ENCODE measurements at places on chromosomes 3 and 15. TPM values are rescaled to one million over a fixed set of nuclear protein-coding genes. Genes with fewer than 3 reads are reported as not detected.
A peak's percentile ranks its signal among the peaks of the same experiment; 100 is the strongest.

GRCh38 chr3:43087249-43087776, 18.6 kb downstream of the POMGNT2 start:
- H3K4me3 ChIP-seq: no peak overlapping the region
- peaks cover 4% of the 10 kb centered on the region for H3K4me1 ChIP-seq
- H3K27ac ChIP-seq: no peak overlapping the region
- H3K27me3 ChIP-seq: no peaks in the 10 kb centered on the region
- DNase-seq: no peak

OXNAD1 gene
- total RNA-seq: 12.8 TPM

MYD88 gene
- total RNA-seq: 70.2 TPM

CYP1A1 gene
- 2.4 TPM for total RNA-seq

DNA sequence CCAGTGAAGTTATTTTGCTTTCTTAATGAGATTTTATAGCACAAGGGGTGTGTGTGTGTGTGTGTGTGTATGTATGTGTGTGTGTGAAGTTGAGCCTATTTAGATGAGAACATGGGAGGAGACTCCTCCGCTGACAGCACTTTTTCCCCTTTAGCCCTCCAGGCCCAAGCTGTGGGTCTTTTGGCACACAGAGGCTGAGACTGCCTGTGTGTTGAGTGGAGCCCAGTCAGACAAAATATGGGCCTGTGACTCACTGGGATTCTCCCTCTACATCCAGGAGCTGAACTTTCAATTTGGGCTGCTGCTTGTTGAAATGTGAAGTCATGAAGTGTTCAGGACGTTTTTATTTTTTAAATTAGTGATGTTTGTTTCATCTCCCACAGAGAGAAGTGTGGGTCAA, 108.0 kb downstream of the MFSD1 start:
- no peak for DNase-seq
- no peaks in the 10 kb centered on the region for H3K27me3 ChIP-seq
- no peaks in the 10 kb centered on the region for H3K4me1 ChIP-seq
- no peak overlapping the region for H3K4me3 ChIP-seq

DNA sequence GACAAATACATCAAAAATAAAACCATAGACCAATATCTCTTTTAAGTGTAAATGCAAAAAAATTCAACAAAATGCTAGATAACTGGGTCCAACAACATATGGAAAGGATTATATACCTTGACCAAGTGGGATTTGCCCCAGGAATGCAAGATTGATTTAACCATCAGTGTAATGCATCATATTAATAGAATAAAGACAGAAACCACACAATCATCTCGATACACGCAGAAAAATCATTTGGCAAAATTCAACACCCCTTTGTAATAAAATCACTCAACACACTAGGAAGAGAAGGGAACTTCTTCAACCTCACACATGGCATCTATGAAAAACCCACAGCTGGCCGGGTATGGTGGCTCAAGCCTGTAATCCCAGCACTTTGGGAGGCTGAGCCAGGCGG, 19.5 kb downstream of the GREM1 start:
- H3K27me3 ChIP-seq: no peaks in the 10 kb centered on the region
- H3K4me1 ChIP-seq: no peaks in the 10 kb centered on the region
- DNase-seq: no peak
- H3K27ac ChIP-seq: no peak overlapping the region
- no peaks in the 10 kb centered on the region for H3K36me3 ChIP-seq

GRCh38 chr15:78394981-78395616, 42.9 kb upstream of the IREB2 start:
- no peak overlapping the region for H3K4me3 ChIP-seq
- no peaks in the 10 kb centered on the region for H3K27me3 ChIP-seq
- H3K36me3 ChIP-seq: no peaks in the 10 kb centered on the region

- H3K4me1 ChIP-seq: no peaks in the 10 kb centered on the region
- H3K4me3 ChIP-seq: no peak overlapping the region
- H3K27me3 ChIP-seq: no peaks in the 10 kb centered on the region
- no peak overlapping the region for H3K27ac ChIP-seq
- peak; percentile 67 for DNase-seq
These were observed 65.7 kb upstream of the ALDH1L1 start for GRCh38 chr3:126245811-126246727.

- H3K36me3 ChIP-seq: no peaks in the 10 kb centered on the region
- H3K4me3 ChIP-seq: no peak overlapping the region
- H3K27ac ChIP-seq: no peak overlapping the region
- H3K27me3 ChIP-seq: no peaks in the 10 kb centered on the region
- H3K4me1 ChIP-seq: peaks cover 19% of the 10 kb centered on the region
These were observed 190.7 kb upstream of the CTDSPL start for GRCh38 chr3:37670961-37671483.

DNA sequence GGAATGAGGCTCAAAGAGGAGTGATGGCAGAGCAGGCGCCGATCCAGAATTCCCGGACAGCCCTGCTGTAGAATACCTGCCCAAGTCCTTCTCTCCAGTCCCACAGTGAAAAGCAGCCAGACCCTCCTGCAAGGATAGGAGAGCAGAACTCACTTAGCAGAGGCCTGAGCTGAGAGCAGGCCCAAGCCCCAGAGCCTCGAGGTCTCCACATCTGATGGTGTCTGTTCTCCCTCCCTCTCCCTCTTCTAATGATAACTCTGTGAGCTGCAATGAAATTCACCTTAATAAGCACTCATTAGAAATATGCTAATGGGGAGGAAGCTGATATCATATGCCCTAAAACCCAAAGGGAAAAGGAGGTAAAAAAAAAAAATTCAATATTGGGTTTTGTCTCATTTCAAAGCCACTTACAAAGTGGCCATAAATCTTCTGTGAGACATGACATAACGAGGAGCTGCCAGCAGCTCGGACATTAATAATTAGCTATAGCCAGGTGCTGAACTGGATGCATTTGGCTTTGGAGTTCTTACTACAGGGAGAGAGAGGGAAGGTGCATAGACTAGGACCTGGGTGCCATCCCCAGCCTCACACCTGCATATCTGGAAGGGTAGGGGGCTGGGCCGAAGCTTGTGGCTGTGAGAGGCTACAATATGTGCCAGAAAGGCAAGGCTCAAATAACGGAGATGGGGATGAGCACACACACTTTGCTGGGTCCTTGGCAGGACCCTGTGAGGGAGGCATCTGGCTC, 108.4 kb downstream of the MEGF11 start:
- no peaks in the 10 kb centered on the region for H3K27me3 ChIP-seq
- no peaks in the 10 kb centered on the region for H3K4me1 ChIP-seq
- H3K4me3 ChIP-seq: no peak overlapping the region
- no peak overlapping the region for H3K27ac ChIP-seq
- DNase-seq: no peak
- H3K36me3 ChIP-seq: no peaks in the 10 kb centered on the region

GLCE gene
- total RNA-seq: 23.8 TPM

DNA sequence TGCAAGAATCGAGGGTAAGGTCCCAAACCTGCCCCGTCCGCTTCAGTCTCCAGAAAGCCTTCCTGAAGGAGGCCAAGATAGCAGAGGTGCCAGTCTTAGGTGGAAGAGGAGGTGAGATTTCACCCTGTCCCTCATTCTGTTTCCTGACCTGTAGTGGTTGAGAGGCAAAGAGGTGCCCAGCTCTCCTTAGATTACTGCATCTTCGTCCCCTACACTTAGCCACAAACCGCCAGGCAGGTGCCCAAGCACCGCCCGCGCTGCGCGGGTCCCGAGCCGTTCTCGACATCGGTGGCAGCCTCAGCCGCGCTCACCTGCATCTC, 23.8 kb upstream of the POLG start:
- H3K27me3 ChIP-seq: peaks cover 88% of the 10 kb centered on the region
- no peak for DNase-seq
- no peak overlapping the region for H3K27ac ChIP-seq
- H3K36me3 ChIP-seq: no peaks in the 10 kb centered on the region
- peak overlapping the region; percentile 45 for H3K4me3 ChIP-seq

GRCh38 chr3:89042236-89042835, 65.1 kb upstream of the EPHA3 start:
- H3K4me1 ChIP-seq: no peaks in the 10 kb centered on the region
- H3K4me3 ChIP-seq: no peak overlapping the region
- DNase-seq: no peak
- H3K36me3 ChIP-seq: no peaks in the 10 kb centered on the region

LARP6 gene
- total RNA-seq: 6.2 TPM

ARID3B gene
- 10.7 TPM for total RNA-seq

- H3K4me3 ChIP-seq: no peak overlapping the region
- no peaks in the 10 kb centered on the region for H3K27me3 ChIP-seq
- no peaks in the 10 kb centered on the region for H3K36me3 ChIP-seq
- peaks cover 57% of the 10 kb centered on the region for H3K4me1 ChIP-seq
- H3K27ac ChIP-seq: peak overlapping the region; percentile 68
These were observed 93.4 kb upstream of the CTDSPL start for GRCh38 chr3:37768107-37768809.

PLOD2 gene
- 23.7 TPM for total RNA-seq

DNA sequence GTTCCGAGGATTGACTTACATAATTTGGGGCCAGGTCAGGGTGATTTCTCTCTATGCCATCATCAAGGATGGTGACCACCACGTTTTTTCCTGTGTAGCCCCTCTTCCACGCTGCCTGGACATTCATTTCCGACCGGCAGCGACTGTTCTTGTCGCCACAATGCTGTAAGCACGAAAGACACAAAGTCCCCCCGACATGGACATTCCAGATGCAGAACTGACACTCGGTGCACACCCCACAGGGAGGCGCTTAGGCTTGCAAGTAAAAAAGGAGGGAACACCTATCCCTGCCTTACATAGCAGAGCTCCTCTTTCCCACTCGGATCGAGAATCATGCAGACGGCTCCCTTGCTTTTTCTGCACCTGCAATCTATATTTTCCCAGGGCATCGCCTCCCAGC, 58.2 kb downstream of the PCSK6 start:
- no peaks in the 10 kb centered on the region for H3K4me1 ChIP-seq
- no peak overlapping the region for H3K27ac ChIP-seq
- H3K4me3 ChIP-seq: no peak overlapping the region
- DNase-seq: no peak
- H3K36me3 ChIP-seq: no peaks in the 10 kb centered on the region

DNA sequence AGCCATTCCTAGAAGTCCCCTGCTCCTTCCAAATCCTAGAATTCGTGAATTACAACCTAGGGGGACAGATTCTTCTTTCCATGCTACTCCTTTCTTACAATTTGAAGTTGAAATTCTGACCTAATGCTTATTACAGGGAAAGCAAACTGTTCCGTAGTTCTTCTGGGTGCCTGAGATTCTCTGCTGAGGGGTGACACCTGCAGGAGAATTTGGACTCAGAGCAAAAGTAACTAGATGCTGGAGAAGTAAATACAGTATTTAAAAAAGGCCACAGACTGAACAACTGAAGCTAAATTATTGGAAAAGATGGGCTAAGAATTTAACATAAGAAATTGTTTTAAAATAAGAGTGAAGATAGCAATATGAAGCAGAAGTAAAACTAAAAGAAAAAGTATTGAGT, 37.9 kb downstream of the ACAD9 start:
- H3K4me1 ChIP-seq: no peaks in the 10 kb centered on the region
- no peak overlapping the region for H3K27ac ChIP-seq
- H3K27me3 ChIP-seq: no peaks in the 10 kb centered on the region
- no peak overlapping the region for H3K4me3 ChIP-seq
- no peak for DNase-seq

VEPH1 gene
- 139 TPM for total RNA-seq

- H3K36me3 ChIP-seq: peaks cover 10% of the 10 kb centered on the region
- no peak overlapping the region for H3K27ac ChIP-seq
- DNase-seq: no peak
- no peaks in the 10 kb centered on the region for H3K27me3 ChIP-seq
- no peaks in the 10 kb centered on the region for H3K4me1 ChIP-seq
These were observed 45.7 kb downstream of the EIF2AK4 start for GRCh38 chr15:39979606-39980005.

WWTR1 gene
- total RNA-seq: 87.7 TPM

ITIH1 gene
- total RNA-seq: not detected

CHRM5 gene
- not detected for total RNA-seq

Data from upper lobe of right lung (tissue), 1 donor.